ENCODE measurements at places on chromosomes 16 and 17.

DNA sequence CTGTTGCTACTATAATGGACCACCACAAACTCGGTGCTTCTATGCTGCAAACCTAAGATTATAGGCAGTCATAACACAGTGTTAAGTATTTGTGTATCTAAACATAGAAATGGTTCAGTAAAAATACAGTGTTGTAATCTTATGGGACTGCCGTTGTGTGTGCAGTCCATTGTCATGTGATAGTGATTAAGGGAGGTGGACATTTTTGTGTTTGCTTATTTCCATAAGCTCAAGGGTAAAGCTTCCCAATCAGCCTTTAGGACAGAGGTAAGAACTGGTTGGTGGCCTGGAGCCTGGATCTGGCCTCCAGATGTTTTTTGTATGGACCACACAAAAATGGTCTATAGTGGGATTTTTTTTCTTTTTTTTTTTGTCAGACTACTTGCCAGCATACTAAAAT, 29.9 kb downstream of the WWOX start:
- no peak for DNase-seq

DNA sequence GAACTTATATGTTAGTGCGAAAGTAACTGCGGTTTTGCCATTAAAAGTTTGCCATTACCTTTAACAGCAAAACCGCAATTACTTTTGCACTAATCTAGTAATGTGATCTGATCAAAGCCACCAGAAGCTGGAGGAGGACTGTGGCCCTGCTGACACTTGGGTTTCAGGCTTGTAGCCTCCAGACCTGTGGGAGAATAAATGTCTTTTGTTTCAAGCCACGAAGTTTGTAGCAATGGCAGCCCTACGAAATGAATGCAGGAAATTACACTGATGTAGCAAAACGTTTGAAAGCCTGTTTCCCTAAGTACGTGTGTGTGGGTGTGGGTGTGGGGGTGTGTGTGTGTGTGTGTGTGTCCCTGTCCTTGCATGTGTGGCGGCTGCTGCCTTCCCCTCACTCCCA, 66.6 kb downstream of the WSB1 start:
- no peak for DNase-seq

DNA sequence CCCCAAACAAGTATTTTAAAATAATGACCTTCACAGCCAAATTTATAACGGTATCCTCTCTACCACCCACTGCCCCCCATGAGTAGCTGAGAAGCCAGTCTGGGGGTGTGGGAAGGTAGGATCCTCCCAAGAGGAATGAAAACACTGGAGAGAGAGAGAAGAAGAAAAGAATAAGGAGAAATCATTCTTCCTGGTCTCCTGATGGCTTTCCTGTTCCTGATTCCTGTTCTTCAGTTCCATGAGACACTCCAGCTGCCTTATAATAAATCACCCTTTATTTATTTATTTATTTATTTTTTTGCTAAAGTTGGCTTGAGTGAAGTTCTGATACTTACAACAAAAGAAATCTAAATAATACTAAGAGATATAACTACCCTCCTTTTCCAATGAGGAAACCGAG, 56.4 kb upstream of the FAM20A start:
- no peak for DNase-seq

DNA sequence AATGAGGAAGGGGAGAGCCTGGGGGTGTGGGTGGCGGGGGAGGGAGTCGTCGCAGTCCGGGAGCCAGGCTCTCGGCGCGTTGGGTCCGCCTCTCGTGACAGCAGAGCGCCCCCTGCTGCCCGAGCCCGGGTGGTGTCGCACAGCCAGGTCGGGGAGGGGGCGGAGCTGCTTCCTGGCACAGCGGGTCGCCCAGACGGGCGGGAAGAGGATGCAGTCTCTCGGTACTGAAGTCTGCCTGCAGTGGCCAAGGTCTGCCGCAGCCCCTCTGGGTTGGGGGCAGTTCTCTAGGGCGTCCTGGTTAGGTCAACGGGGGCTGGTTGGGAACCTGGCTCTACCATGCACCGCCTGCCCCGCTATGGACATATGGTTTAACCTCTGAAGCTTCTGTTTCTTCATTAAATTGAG, 38.2 kb upstream of the CCDC182 start:
- DNase-seq, result peak; percentile 57

- no peak for DNase-seq
Measured at GRCh38 chr17:38693700-38694329, 11.3 kb upstream of the MLLT6 start.

DNA sequence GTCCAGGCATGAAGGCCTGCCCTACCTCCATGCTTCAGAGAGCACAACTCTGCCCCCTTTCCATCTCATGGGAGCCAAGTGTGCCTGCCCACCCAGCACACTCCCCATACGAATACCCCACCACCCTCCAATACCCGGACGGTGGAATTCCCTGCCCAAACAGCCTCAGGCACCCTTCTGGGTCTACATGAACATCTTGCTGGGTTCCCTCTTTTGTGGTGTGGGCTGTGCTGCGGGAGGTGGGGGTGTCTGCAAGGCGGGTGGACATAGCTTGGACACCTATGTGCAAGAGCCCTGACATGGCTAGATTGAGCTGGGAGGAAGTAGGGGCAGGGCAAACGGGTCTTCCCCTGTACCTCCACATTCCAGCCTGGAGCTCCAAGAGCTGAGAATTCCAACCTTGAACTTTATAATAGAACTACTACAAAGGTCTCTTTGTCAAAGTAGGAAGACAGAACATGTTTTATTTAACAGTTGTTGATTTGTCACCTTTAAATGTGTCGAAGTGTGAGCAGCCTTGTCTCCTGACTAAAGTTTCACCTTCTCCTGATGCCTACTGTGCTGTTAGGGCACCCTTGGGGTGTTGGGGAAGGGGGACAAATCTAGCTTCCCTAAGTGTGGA, 9.1 kb downstream of the SLC6A2 start:
- no peak for DNase-seq

DNA sequence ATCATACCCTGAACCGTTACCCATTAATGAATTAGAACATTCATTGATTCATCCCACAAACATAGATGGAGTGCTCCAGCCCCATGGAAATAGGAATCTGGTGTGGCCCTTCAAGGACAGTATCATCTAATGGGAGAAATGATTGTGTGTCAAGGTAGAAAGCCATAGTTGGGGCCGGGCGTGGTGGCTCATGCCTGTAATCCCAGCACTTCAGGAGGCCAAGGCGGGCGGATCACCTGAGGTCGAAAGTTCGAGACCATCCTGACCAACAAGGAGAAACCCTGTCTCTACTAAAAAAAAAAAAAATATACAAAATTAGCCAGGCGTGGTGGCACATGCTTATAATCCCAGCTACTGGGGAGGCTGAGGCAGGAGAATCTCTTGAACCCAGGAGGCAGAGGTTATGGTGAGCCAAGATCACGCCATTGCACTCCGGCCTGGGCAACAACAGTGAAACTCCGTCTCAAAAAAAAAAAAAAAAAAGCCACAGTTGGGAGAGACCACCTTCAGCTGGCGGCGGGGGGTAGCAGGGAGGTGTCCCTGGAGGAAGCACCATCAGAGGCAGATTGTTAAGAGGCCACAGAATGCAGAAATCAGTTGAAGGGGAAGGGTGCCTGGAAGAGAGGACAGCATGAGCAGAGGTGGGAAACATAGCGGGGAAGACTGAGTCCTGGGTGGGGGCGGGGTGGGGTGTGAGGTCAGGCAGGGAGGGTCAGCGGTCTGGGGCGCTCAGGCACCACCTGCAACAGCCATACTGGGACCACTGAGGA, 60.0 kb downstream of the USP22 start:
- no peak for DNase-seq

- peak; percentile 56 for DNase-seq
Measured at GRCh38 chr16:79286646-79287423, 313.7 kb downstream of the MAF start.

- no peak for DNase-seq
Measured at GRCh38 chr17:64729201-64729600, 67.1 kb upstream of the SMURF2 start.

GRCh38 chr16:11320170-11320569, 25.1 kb upstream of the RMI2 start:
- no peak for DNase-seq

- no peak for DNase-seq
Measured at GRCh38 chr17:1147664-1148063, 32.1 kb downstream of the ABR start.

DNA sequence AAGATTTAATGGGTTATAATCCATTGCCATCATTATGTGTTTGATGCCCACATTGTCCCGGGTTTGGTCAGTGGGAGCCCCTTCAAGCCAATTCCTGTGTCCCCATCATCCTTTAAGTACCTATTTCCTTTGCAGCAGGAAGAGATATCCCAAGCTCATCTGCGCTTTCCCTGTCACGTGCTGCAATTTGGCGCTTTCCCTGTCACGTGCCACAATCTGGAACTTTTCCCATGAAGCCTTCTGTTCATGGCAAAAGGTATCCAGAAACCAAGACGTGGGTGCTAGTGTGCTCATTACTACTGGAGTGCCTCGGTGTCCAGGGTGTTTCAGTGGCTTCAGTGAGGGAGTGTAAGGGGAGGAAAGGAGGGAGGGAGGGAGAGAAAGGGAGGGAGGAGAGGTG, 168.5 kb downstream of the NPIPB11 start:
- no peak for DNase-seq

All from CD4-positive, alpha-beta T cell treated with Interleukin-15 for 1 hour (primary cell).